ENCODE measurements at places on chromosomes 3 and 15. TPM values are rescaled to one million over a fixed set of nuclear protein-coding genes. Genes with fewer than 3 reads are reported as not detected.

DNAH1 gene
- total RNA-seq, result 1.6 TPM

GABRR3 gene
- total RNA-seq, result not detected

DNA sequence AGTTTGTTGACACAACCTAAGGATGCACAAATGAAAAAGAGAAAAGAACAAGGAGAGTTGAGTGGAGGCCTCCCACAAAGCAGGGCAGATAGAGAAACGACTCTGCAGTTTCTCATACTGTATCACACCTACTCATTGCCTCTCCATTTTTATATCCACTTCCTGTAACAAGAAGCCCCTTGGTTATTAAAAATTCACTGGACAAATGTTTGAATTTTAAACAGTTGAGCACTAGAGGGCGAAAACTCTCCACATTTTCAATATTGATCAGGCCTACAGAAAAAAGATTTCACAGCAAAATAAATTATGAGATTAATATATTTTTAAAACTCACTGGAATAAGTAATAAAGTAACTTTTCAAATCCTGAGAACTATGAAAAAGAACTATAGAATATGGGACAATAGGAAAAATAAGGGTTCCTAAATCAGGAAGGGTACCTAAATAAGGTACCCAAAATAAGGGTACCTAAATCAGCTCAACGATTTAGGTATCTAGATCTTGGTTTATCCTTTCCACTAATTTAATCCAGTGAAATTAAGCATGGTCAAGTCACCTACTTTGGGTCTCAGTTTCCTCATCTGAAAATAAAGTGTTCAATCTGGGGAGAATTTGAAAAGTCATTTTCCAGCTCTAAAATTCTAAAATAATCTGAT lies 47.0 kb upstream of the PPIB start:
- H3K4me3 ChIP-seq, result no peak overlapping the region
- H3K36me3 ChIP-seq, result peaks cover under 1% of the 10 kb centered on the region
- DNase-seq, result no peak
- no peaks in the 10 kb centered on the region for H3K27me3 ChIP-seq
- H3K27ac ChIP-seq, result no peak overlapping the region

GRCh38 chr3:195574497-195575304 lies 9.0 kb downstream of the APOD start:
- H3K27ac ChIP-seq, result no peak overlapping the region
- no peaks in the 10 kb centered on the region for H3K4me1 ChIP-seq
- H3K36me3 ChIP-seq, result no peaks in the 10 kb centered on the region
- DNase-seq, result no peak
- H3K4me3 ChIP-seq, result no peak overlapping the region
- no peaks in the 10 kb centered on the region for H3K27me3 ChIP-seq
